ENCODE measurements at places on chromosomes 1 and 21.

DNA sequence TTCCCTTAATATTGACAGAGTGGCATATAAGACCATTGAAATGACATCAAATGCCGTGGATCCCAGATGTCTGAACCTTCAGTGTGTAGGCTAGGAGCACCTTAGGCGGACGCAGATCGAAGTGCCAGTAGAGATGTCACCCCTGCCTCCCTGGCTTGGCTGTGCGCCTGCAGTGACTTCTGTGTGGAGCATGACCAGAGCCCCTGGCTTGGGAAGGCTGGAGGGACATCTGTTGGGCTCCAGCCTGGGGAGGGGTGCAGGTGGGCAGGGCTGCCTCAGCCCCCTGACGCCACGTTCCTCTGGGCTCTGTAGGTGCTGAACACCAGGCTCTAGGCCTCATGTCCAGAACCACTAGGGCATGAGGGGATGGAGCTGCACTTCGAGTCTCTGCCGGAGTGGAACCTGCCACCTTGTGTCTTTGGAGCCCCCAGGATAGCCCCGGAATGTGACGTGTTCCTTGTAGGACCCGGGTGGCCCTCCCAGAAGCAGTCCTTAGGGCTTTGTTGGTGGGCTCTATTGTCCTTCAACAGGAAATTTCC, 103.8 kb downstream of the ADARB1 start:
- DNase-seq = no peak

- no peak for DNase-seq
Measured at GRCh38 chr1:43334453-43335205, 3.0 kb upstream of the MPL start.

- no peak for DNase-seq
Measured at GRCh38 chr1:110074166-110074565, 3.7 kb upstream of the ALX3 start.

DNA sequence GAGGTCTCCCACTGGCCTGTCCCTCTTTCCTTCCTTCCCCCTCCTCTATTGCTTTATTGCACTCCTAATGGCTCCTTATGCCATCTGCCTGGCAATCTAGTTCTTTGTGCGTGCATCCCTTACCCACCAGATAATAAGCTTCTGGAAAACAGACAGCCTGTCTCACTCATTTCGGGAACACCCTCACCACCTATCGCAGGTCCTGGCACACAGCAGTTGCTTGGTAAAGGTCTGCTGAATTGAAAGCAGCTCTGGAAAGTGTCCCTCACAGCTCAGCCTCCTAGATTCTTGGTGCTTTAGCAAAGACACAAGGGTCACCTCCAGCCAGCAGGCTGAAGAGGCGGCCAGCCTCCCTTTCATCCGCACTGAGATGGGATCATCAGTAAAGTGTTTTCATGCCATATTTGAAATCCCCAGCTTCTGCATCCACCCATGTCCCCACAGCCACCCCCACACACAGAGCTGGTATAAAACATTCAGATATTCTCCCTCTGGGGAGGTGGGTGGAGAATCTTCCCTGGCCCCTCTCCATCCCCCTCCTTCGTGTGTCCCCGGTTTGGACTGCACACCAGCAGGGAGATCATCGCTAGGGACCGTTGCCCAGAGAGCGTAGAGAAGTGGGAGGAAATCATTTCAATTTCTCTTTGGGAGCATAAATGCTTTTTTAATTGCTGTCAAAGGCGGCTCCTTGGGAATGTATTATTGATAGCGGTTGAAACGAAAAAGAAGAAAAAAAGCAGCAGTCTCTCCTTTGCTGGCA, 29.1 kb upstream of the ATP2B4 start:
- no peak for DNase-seq

GRCh38 chr1:211476200-211476849, 15.6 kb downstream of the RD3 start:
- peak; percentile 58 for DNase-seq

GRCh38 chr1:11648732-11649158, 5.5 kb downstream of the FBXO2 start:
- DNase-seq = no peak

- no peak for DNase-seq
Measured at GRCh38 chr1:241406421-241406820, 49.4 kb upstream of the RGS7 start.

DNA sequence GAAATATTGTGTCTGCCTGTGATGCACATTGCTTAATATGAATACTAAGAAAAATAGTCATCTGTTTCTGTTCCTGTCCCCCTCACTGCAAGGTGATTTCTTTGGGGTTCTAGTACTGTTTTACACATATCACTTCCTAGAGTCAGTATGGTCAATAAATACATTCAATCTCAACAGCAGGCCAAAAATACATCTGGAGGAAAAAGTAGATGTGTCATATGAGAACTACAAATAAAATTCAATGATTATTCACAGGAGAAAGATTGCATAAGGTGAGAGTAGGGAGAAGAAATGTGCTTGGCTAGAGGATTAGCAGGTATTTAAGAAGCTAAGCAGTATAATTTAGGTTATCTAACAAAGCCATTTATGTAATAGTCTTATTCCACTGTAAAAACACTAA, 45.3 kb upstream of the SAMSN1 start:
- no peak for DNase-seq

- DNase-seq = no peak
Measured at GRCh38 chr1:26072305-26072704, 4.9 kb upstream of the TRIM63 start.

GRCh38 chr1:229631148-229631547, 5.1 kb downstream of the URB2 start:
- no peak for DNase-seq

DNA sequence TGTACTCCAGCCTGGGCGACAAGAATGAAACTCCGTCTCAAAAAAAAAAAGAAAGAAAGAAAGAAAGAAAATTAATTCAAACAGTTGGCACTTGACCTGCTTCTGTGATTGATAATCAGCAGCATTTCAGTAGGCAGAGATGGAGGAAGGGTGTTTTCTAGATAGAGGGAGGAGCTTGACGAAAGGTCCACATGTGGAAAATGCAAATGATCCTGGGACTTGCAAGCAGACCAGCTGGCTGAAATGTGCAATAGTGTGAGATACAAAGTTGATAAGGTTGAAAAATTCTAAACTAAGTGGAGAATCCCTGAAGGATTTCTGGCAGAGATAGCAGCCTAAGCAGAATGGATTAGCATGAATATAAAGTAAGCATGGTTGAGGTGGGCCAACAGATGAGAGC, 4.2 kb downstream of the ELAPOR1 start:
- no peak for DNase-seq

DNA sequence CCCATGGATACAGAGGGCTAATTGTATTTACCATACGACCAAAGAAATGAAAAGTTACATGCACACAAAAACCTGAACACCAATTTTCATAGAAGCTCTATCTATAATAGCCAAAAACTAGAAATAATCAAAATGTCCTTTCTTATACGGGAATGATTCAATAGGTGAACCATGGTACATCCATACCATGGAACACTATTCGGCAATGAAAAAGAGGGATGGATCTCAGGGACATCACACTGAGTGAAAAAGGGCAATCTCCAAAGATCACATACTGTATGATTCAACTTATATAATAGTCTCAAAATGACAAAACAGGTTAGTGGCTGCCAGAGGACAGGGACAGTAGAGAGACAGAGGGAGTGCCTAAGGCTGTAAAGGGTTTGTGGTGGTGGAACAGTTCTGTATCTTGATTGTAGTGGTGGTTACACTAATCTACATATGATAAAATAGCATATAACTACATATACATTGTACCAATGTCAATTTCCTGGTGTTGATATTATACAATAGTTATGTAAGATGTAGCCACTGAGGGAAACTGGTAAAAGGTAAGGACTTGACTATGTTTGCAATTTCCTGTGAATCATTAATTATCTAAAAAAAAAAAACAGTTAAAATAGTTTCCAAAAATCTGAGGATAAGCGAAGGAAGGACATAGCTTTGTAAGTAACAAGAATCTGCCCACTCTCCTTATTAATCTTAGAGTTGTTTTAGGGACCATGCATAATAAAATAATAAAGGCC, 3.7 kb downstream of the RSBN1 start:
- DNase-seq = no peak

- no peak for DNase-seq
Measured at GRCh38 chr1:184315254-184315653, 71.6 kb upstream of the C1orf21 start.

GRCh38 chr1:94907136-94907535, 19.8 kb downstream of the CNN3 start:
- DNase-seq = no peak

DNA sequence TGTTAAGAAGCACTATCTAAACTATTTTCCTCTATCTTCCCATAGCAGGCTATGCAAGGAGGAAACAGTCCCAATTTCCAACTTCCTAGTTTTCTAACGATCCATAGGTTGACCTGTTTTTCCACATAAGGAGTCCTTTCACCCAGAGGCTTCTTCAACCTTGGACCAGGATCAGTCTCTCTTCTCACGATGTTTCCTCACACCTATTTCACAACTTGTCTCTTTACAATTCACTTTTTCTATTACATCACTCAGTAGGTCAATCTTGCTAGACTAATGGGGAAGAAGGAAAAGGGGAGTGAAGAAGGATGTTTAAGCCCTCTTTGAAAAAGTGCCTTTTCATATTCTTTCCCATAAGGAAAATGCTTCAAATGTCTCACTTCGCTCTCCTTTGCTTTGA, 15.9 kb downstream of the PALMD start:
- DNase-seq = no peak

DNA sequence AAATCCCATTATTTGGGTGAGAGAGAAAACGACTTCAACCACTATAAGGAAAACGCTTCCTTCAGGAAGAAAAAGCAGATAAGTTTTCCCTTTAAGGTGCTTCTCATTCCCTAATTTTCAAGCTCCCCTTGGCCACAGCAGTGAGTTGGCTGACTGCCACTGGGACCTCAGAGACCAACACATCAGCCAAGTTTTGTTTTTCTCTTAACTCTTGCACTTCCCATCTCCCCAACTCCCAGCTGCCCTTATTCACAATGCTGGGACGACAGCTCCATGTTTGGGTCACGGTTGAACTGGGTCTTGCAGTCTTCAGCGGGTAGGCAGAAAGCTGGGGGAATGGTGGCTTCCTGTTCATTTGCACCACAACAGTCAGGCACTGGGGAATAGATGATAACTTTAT, 18.9 kb downstream of the SGIP1 start:
- no peak for DNase-seq

GRCh38 chr21:45150638-45151131, 76.3 kb downstream of the ADARB1 start:
- DNase-seq = no peak

- DNase-seq = no peak
Measured at GRCh38 chr1:33661811-33662454, 189.5 kb downstream of the ZSCAN20 start.

DNA sequence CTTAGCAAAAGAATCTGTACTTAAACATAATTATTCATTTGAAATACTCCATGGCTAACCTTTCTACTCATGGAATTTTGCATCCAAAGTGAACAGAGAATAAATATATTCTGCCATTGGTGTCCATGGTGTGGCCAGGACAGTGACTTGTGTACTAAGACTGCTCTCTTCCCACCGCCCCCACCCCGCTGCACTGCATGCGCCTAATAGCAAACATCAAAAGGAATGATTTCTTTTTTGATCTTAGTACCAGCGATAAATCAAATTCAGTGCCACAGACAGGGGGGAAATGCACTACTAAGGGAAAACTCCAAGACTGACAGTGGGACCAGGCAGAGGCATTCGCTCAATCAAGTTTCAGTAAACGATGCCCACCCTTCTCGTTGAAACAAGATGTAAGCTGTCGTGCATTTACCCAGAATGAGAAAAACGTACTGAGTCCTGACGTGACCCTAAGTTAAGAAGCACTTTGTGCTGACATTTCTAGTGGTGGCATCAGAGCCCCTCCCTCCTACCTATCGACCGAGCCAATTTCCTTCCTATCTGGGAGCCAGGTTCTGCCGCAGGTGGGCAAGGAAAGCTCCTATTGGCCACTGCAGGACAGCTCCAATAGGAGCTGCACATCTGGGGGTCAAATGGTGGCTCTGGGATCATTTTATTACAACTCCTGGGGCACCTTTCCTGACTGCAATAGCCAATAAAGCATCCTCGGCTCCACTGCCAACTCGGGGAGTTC, 12.5 kb downstream of the ESRRG start:
- DNase-seq = no peak

DNA sequence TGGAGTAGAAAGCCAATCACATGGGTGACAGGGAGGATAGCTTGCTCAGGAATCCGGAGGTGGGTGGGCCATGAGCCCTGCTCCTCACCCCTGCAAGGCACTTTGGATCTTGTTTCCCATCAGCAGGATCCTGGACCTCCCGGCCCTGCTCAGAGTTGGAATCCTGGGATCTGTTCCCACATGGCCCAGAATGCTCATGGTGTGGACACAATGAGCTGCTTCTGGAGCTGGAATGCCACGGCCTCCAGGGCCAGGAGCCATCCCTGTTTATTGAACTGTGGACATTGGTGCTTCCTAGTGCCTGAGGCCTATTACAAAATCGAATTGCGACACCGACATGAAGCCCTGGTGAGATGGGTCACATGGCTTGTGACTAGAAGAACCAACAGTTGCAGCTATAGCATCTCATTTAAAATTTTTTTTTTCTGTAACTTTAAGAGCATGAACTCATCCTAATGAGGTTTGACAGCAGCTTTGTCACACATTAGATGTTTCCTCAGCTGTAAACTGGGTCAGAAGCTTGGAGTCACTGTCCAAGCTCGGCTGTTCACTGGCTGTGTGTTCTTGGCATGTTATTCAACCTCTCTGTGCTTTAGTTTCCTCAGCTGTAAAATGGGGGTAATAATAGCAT, 40.4 kb upstream of the GOLT1A start:
- no peak for DNase-seq

GRCh38 chr1:161185732-161186311, 8.5 kb upstream of the B4GALT3 start:
- DNase-seq = no peak

DNA sequence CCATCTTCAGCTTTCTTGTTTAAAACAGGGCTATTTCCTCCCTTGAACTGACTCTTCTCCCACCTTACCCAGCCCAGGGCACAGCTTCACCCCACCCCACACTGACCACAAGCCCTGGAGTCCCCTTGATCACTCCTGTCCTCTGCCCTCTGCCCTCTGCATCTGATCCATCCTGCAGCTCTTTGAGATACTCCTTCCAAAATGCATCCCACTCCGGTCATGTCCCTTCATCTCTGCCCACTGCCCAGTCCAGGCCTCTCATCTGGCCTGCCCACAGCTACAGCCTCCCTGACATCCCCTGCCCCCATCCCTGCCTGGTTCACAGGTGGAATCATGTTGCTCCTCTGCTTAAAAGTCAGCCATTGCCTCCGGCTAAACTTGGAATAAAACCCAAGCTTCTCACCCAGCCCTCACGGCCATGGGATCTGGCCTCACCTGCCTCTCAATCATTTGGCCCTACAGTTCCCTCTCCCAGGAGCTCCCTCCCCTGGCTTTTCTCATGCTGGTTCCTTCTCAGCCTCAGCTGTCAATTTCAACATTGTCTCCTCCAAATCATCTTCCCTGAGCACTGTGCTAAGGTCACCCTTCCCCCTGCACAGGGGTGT, 202.0 kb downstream of the MATN1 start:
- DNase-seq = no peak

All from activated CD4-positive, CD25-positive, alpha-beta regulatory T cell (primary cell).